Amniotic epithelial cell (primary cell): ENCODE measurements at places on chromosomes 6 and 20.
A peak's percentile ranks its signal among the peaks of the same experiment; 100 is the strongest.

DNA sequence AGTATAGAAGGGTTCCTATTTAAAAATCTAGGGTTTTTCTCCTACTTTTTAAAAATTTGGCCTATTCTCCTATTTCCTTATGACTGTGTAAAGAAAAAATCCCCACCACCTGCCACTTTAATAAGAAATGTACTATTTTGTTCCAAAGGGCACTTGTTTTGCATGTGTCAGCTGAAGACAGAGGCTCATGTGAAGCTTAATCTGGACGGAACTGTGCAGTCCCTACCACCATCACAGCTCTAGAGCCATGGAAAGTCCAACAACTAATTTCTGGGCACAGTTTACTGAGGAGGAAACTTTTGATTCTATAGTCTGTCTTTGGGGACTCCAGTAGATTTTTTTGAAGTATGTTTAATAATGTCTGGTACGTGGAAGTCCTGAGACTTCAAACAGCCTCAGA lies 60.0 kb upstream of the AHI1 start:
- no peak for DNase-seq

- no peak for DNase-seq
These were observed 26.0 kb downstream of the ZC3H12D start for GRCh38 chr6:149458806-149459205.

GRCh38 chr6:14876778-14877613 lies 368.9 kb upstream of the JARID2 start:
- DNase-seq = peak; percentile 64

DNA sequence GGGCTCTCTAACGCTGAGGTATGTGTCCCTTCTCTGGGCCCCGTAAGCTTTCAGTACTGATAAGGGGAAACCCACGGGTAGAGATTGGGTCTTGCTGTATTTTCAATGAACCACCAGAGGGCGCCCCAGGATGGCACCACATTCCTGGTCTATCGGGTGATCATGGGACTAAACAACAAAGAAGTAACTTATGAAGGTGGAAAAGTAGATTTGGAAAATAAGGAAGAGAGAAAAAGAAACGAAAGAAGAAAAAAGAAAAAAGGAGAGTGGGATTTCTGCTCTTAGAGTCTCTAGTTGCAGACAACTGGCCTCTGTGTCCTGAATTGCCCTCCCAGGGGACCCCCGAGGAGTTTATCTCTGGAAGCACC lies 93.8 kb downstream of the GMPR start:
- DNase-seq = peak; percentile 68

DNA sequence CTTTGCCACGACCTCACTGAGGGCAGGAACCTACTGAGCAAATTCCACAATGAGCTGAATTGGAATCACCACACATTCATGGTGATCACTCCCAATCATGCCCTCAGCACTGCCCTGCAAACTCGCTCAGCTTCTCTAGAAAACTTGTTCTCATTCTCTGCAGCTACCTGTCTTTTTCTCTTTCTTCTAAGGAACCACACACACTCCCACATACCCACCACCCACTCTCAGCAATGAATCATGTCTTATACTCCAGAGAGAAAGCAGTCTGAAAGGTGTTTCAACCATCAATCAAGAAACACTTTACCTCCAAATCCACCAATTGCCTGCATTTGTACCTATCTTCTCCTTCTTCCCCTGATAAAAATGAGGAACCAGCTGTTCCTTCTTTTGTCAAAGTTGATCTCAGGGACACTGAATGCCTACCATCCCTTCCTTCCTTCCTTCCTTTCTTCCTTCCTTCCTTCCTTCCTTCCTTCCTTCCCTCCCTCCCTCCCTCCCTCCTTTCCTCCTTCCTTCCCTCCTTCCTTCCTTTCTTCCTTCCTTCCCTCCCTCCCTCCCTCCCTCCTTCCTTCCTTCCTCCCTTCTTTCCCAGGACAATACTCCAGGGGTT lies 84.6 kb upstream of the SGK1 start:
- DNase-seq = no peak

DNA sequence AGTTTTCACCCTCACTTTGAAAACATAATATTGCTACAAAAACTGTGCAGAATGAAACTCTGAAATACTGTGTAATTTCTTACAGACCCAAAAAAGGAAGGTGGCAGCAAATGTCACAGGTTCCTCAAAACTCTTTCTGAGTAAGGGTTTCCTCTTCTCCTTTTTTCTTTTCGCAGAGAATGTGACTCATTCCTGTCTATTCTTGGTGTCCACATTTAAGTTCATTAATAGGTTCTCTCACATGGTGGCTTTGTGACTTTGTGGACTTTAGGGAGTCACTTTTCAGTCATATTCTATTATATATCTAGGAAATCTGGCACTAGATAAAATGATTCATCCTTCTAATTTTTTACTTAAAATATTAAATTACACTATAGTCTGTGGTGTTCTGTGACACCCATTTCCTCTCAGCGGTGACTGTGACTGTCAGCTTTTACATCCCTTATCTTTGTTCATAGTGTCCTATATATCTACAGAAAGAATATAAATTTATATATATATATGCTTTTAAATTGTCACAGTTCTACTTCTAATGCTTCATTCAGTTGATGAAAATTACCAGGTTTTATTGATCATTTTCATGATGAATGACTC lies 126.8 kb upstream of the HCRTR2 start:
- no peak for DNase-seq

DNA sequence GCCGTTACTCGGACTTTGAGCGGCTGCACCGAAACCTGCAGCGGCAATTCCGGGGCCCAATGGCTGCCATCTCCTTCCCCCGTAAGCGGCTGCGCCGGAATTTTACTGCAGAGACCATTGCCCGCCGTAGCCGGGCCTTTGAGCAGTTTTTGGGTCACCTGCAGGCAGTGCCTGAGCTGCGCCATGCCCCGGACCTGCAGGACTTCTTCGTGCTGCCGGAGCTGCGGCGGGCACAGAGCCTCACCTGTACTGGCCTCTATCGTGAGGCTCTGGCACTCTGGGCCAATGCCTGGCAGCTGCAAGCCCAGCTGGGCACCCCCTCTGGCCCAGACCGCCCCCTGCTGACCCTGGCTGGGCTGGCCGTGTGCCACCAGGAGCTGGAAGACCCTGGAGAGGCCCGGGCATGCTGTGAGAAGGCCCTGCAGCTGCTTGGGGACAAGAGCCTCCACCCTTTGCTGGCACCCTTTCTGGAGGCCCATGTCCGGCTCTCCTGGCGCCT lies 7.2 kb downstream of the SNX21 start:
- DNase-seq = no peak

DNA sequence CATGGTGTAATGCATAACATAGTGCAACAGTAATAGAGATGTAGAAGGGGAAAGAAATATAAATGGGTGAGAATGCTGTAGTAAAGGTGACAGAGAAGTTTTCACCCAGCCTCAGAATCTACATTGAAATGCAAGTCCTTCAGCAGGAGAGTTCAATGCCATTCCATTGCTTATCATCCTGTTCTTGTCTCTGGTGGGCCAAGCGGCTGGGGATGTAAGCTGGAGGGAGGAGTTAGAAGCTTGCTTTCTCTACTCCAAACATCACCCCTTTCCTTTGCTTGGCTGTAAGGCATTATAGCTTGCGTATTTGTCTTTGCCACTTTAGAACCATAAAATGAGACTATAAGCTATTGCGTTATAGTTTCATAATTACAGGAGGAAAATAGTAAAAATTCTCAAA lies 2.2 kb upstream of the FUT9 start:
- no peak for DNase-seq

DNA sequence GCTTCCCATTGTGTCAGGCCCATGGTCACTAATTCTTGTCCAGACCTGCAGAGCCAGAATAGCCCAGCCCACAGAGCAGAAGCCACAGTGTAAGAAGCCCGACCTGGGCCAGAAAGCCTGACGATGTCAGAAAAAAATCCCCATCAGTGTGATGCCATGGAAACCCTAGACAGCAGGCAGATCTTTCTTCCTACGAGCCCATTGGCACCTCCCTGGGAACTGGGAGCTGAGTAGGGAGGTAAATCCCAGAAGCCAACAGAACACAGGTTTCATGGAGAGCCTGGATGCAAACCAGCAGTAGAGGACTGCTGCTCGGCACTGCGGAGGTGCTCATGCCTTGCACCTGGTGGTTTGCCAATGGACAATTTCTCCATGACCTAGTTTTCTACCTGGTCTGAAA lies 82.2 kb upstream of the SLC22A16 start:
- no peak for DNase-seq

DNA sequence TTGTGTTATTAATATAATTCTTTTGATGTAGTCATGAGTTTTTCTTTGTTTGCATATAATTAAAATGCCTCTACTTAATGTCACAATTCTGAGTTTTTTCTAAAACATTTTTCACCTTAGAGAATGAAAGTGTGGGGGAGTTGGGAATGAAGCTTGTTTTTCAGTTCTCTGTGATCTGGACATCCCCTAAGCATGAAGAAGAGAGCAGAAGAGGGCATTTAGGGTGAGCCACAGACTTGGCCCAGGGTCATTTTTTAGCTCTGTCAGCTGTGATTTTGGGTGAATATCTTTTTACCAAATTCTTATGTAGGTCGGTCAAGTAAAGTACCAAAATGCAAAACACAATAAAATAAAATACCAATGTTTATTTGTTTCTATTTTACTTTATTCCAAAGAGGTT lies 3.9 kb downstream of the OTOR start:
- DNase-seq = no peak

DNA sequence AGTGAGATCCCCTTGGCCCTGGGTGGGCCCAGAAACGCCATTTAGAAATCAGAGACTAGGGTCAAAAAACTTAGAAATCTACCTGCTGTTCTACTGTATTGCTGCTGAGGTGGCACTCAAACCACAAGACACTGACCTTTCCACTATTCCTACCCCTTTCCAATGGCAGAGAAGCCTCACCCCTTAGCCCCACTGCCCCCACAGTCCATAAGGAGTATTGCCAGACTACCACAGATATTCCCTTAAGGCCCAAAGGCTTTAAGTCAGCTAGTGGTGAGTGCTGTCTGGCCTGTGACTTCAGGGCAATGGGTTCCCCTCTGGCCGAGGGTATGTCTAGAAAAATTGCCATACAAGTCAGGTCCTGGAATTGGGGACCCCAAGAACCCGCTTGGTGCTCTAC lies 656.1 kb downstream of the COL12A1 start:
- no peak for DNase-seq

DNA sequence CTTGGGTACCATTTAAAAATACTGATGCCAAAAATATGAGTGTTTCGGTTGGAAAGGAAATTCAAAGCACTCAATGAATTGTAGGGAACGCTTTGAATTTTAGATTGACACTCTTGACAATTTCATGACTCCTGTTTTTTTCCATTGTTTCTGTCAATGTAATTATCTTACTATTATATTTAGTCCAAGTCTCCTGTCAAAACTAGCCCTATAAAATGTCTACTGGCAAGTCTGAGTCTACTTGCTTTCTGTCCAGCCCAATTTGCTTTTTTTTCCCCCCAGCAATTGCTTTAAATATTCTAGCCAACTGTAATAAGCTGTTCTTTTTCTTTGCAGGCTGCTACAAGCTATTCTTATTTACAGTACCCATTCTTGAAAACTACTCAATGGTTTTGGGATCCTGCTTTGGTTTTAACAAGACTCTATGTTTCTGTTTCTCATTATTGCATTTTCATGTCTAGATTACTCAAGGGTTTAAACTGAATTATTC lies 1103.9 kb upstream of the GJE1 start:
- DNase-seq = no peak

DNA sequence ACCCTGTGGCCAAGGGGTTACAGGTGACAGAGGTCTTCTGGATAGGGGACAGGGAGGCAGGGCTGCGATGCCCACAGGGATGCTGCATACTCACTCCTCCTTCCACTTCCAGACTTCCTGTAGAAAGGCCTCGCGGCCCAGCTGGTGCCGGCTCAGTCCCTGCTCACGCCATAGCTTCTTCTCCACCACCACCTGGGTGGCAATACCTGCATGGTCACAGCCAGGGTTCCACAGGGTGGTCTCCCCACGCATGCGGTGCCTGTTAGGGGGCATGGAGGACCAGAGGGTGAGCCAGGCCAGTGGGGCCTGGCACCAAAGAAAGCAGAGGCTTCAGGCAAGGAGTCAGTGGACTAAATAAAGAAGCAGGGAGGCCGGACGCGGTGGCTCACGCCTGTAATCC lies 8.3 kb upstream of the VWA7 start:
- no peak for DNase-seq

GRCh38 chr6:16993396-16993795 lies 108.5 kb upstream of the STMND1 start:
- DNase-seq = no peak

DNA sequence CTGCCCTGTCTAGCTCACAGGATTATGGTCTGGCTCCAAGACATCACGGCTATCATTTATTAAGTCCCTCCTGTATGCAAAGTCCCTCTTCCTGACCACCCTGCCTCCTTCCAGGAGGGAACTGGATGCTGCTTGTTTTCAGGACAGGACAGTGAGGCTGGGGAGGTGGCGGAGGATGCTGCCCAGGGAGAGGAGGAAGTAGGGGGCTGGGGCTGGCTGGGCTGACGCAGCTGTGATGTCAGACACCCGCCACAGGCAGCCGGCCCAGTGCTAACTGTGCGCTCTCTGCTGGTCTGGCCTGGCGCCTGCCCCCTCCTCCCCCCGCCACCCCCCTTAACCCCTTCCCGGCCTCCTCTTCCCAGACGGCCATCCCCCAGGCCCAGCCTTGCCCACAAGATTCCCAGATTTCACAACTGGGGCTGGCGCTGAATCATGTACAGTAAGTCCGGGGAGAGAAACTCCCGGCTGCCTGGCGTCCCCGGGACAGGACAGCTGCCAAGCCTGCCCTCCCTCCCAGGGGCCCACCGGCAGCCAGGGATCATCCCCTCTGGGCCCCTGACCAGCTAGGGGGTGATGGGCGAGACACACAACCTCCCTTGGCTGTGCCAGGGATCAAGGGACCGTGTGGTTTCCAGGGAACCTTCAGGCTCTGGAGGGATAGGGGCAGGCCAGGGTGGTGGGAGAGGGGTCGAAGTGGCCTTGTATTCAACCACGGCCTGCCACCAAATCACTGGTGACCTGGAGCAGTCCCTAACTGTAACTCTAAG lies 118.1 kb downstream of the CEBPB start:
- DNase-seq = peak; percentile 99

DNA sequence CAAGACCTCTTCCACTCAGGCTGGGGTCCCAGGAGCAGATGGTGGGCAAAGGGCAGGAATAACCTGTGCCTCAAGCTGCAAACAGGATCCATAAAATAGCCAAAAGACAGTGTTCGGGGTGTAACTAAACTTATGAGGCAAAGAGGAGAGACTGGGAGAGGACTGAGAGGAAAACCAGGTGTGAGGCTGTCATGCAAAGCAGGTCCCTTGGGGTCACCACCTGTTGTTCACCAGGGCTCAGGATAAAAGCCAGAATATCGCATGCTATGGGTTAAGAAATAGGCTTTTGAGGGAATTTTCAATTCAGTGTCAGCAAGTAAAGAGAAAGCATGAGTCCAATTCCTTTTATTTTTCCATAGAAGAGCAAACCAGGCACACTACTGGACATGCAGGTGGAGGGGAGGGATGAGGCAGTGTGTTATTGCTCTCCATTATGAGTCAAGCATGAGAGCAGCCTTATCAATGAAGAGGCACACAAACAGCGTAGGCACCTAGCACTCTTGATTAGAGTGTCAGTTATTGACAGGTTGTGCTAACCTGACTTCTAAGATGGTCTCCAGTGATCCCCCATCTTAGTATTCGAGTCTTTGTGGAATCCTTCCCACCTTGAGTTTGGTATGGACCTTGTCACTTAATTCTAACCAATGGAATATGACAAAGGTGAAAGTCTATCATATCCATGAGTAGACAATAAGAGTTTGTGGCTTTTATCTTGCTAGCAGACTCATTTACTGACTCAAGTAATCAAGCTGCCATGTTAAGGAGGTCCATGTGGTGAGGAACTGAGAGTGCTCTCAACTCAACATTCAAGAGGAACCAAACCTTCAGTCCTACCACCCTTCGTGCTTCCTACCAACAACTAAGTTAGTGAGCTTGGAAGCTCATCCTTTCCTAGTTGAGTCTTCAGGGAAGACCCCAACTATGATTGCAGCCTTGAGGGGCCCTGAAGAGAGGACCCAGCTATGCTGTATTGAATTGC lies 18.8 kb downstream of the HLA-E start:
- no peak for DNase-seq
